Activated CD8-positive, alpha-beta memory T cell treated with anti-CD3 and anti-CD28 coated beads, Interleukin-2, amount 10 ng/mL, durations not matched to agents 7 days and 5 days (primary cell): ENCODE measurements at places on chromosomes 4 and X.

GRCh38 chrX:110703641-110704040 is 92.0 kb downstream of the CHRDL1 start:
- no peaks in the 10 kb centered on the region for H3K4me1 ChIP-seq
- no peaks in the 10 kb centered on the region for H3K27me3 ChIP-seq

DNA sequence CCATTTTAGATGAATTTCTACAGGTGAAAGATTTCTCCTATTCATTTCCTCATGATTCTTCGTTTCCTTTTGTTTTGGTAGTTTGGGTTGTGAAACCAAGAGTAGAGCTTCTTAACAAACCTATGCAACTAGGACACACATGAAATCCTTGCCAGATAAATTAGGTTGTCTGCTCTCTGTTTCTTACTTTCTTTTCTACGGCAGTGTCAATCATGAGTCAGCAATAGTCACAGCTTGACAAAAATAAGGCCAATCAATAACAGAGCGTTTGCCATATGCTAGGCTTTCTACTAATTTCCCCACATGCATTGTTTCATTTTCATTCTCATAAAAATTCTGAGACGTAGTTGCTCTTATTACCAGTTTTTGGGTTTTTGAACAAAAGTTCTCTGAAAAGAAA is 20.3 kb downstream of the CLRN2 start:
- no peak for DNase-seq
- H3K36me3 ChIP-seq: no peaks in the 10 kb centered on the region
- no peak overlapping the region for H3K4me3 ChIP-seq
- H3K27ac ChIP-seq: no peak overlapping the region
- H3K27me3 ChIP-seq: peaks cover 25% of the 10 kb centered on the region
- H3K4me1 ChIP-seq: peaks cover 6% of the 10 kb centered on the region

DNA sequence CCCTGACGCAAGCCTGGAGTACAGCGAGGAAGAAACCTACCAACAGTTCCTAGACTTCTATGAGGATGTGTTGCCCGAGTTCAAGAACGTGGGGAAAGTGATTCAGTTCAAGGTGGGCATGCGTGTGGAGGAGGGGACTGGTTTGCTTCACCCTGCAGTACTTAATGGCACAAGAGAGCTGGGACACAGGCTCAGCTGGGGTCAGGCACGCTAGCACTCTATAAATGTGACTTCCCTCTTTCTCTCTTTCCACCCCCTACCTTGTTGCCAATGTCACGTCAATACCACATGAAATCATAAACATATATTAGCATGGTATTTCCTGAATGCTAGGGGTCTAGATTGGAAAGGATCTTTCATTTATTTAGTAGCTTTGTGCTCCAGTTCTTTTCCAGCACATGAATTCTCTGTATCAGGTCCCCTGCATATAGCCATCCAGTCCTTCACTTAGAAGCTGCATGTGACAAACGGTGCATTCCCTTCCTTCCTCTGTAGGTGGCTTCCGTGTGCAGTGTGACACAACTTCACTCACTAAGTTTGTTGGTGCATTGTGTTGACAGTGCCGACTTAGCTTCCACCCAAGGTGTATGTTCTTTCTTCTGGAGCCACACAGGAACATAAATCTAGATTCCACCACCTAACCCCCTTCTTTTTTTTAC is 25.6 kb downstream of the ZRSR2 start:
- H3K4me3 ChIP-seq: no peak overlapping the region
- no peaks in the 10 kb centered on the region for H3K27me3 ChIP-seq

- no peaks in the 10 kb centered on the region for H3K27me3 ChIP-seq
- no peak overlapping the region for H3K27ac ChIP-seq
- no peaks in the 10 kb centered on the region for H3K36me3 ChIP-seq
- no peak overlapping the region for H3K4me3 ChIP-seq
Observed at GRCh38 chr4:107164962-107165475, 128.9 kb upstream of the DKK2 start.

- DNase-seq: no peak
- no peak overlapping the region for H3K4me3 ChIP-seq
- no peaks in the 10 kb centered on the region for H3K27me3 ChIP-seq
- H3K36me3 ChIP-seq: no peaks in the 10 kb centered on the region
Observed at GRCh38 chr4:180310616-180311015, 1932.6 kb upstream of the TENM3 start.

DNA sequence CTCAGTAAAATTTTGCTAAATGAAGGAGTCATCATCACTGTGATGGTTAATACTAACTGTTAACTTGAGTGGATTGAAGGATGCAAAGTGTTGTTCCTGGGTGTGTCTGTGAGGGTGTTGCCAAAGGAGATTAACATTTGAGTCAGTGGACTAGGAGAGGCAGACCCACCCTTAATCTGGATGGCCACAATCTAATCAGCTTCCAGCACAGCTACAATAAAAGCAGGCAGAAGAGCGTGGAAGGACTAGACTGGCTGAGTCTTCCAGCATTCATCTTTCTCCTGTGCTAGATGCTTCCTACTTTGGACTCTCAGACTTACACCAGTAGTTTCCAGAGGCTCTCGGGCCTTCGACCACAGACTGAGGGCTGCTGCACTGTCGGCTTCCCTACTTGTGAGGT is 21.3 kb upstream of the WDR44 start:
- no peak overlapping the region for H3K27ac ChIP-seq
- no peak overlapping the region for H3K4me3 ChIP-seq
- H3K4me1 ChIP-seq: no peaks in the 10 kb centered on the region
- DNase-seq: no peak

- DNase-seq: peak; percentile 56
- no peaks in the 10 kb centered on the region for H3K36me3 ChIP-seq
- H3K4me3 ChIP-seq: no peak overlapping the region
- no peaks in the 10 kb centered on the region for H3K27me3 ChIP-seq
- no peaks in the 10 kb centered on the region for H3K4me1 ChIP-seq
Observed at GRCh38 chrX:48083212-48083611, 11.8 kb upstream of the ZNF630 start.

DNA sequence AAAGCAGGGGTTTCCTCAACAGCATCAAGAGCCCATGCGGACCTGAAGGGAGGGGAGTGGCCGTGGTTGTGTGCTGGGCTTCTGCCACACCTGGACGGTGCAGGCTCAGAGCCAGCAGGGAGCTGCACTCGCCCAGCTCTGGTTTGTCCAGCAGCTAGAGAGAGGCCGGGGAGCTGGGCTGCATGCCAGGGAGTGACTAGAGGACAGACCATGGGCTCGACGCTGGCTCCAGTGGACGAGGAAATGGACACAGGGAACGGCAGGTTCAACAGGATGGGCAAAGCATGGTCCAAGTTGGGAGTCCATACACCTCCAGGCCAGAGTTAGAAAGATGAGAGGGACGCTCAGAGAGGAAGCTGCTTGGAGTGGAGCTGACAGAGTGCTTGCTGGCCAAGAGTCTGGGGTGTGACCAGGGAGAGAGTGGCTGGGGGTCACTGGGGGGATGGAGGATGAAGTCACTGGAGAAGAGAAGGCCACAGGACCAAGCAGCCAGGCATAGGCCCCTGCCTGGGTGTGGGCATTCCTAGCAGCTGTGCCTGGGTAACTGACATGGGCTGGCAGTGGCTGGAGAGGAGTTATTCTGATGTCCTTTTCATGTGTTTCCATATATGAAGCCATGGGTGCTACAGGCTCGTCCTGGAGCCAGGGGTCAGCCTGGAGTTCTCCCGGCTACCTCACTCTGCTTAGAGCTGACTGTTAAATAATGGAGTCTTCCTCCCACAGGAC is 42.8 kb downstream of the HTT-AS start:
- no peak overlapping the region for H3K27ac ChIP-seq
- no peaks in the 10 kb centered on the region for H3K36me3 ChIP-seq
- DNase-seq: no peak
- peaks cover 21% of the 10 kb centered on the region for H3K27me3 ChIP-seq
- no peaks in the 10 kb centered on the region for H3K4me1 ChIP-seq

GRCh38 chrX:65690057-65690855 is 22.8 kb downstream of the MSN start:
- peak overlapping the region; percentile 73 for H3K27ac ChIP-seq
- H3K4me3 ChIP-seq: no peak overlapping the region
- H3K4me1 ChIP-seq: peaks cover 85% of the 10 kb centered on the region
- no peak for DNase-seq
- peaks cover 41% of the 10 kb centered on the region for H3K36me3 ChIP-seq
- no peaks in the 10 kb centered on the region for H3K27me3 ChIP-seq

DNA sequence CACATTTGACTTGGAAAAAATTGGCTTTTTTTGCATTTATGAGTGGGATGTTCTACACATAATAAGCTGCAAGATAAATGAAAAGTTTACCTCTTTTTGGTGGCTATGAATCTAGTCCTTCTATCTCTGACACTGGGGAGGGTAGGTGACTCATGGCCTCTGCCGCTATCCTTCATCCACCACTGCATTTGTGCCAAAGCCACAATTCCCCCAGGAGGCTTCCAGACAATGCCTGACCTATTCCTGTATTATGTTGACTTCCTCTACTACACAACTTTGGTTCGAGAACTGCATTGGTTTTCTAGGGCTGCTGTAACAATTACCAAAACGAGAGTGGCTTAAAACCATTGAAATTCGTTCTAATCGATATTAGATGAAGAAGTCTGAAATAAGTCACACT is 245.6 kb downstream of the TRAM1L1 start:
- H3K36me3 ChIP-seq: no peaks in the 10 kb centered on the region
- no peak for DNase-seq
- H3K27me3 ChIP-seq: no peaks in the 10 kb centered on the region
- no peak overlapping the region for H3K4me3 ChIP-seq

GRCh38 chr4:159137176-159137575 is 34.3 kb downstream of the RAPGEF2 start:
- H3K27me3 ChIP-seq: no peaks in the 10 kb centered on the region
- peaks cover 7% of the 10 kb centered on the region for H3K36me3 ChIP-seq

DNA sequence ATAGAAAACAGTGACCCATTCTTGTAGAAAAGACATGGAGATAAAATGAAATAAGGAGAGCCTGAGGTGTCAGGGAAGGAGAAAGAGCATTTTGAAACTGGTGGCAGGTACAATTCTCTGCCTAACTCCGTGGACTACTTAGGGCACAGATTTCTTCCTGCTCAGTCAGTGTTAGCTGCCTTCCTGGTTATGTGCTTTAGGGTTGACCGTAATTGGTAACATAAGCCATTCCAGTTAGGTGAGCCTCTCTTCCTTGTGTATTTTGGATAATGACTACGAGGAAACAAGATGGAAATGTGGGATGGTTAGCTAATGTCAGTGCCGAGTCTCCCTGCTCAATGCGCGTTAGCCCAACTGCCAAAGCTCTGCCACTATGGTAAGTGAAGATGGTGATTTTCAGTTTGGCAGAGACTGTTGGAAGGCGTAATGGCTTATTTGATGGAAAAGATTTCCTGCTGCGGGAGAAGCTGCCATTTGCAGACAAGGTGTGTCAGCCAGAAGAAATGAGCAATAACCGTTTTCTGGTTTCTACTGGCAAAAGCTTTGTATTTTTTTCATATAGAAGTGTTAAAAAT is 174.1 kb downstream of the CBR4 start:
- H3K4me3 ChIP-seq: no peak overlapping the region
- H3K27ac ChIP-seq: no peak overlapping the region
- no peak for DNase-seq
- H3K4me1 ChIP-seq: peaks cover 26% of the 10 kb centered on the region
- H3K36me3 ChIP-seq: no peaks in the 10 kb centered on the region
- peaks cover 61% of the 10 kb centered on the region for H3K27me3 ChIP-seq

DNA sequence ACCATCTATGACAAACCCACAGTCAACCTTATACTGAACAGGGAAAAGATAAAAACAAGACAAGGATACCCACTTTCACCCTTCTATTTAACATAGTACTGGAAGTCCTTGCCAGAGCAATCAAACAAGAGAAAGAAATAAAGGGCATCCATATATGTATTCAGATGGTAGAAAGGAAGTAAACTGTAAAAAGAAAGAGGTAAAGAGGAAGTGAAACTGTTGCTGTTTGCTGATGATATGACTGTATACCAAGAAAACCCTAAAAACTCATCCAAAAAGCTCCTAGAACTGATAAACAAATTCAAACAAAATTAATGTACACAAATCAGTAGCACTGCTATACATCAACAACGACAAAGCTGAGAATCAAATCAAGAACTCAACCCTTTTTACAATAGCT is 538.7 kb upstream of the PABPC4L start:
- no peaks in the 10 kb centered on the region for H3K4me1 ChIP-seq
- H3K36me3 ChIP-seq: no peaks in the 10 kb centered on the region
- no peak overlapping the region for H3K4me3 ChIP-seq
- H3K27me3 ChIP-seq: no peaks in the 10 kb centered on the region
- DNase-seq: no peak

DNA sequence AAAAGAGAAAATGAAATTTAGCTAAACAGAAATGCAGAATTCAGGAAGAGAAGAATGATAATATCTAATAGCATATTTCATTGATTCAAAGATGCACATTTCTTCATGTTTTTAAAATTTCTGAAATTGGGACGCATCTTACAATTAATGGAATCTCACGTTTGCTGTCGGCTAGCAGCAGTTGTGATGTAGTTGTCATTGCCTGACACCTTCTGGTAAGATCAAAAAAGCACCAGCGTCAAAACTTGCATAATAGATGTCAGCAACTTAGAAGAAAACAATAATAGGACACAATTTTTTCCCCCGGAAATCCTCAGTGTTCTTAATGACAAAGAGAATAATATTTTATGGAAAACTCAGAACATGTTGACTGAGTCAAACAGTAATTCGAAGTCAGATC is 29.8 kb upstream of the SLC7A3 start:
- no peak overlapping the region for H3K27ac ChIP-seq
- H3K36me3 ChIP-seq: no peaks in the 10 kb centered on the region
- no peaks in the 10 kb centered on the region for H3K4me1 ChIP-seq

DNA sequence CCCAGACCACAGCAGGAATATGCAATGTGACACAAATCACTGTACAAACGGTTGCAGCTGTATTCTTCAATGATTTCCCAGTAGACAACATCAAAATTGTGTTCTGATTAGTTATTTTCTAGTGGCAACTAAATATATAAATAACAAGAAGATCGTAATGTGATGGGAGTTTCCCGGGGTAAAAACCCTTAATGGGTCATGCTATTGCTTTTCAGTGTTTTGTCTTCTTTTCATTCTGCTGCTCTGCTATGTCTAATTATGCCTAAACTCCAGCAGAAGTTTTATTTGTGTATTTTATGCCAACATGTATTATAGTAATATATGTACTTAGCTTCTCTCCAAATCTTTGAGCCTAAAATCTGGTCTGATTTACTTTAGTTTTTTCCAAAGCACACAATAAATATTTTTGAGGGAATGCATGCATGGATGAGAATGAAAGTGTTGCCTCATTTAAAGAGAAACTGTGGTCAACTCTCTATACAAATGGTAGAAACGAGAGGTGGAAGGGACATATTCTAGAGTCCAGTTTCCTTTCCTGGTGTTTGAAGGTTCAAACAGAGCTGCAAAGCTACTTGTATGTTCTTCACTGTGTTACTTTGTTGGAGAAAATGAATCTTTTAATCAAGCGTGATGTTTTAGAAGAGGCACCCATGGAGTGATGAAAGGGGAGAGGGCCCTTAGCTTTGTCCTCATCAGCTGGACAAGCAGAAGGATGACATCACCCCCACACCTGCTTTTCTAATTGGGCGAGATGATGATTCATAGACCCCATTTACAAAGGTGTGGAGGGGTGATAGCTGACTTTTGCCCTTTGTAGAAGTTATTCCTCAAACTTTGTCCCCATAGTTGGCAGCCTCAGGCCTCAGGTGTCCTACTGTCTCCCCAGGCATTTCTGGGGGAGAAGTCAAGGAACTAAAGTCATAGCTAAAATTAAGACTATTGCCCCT is 129.7 kb downstream of the FRAS1 start:
- H3K4me3 ChIP-seq: no peak overlapping the region
- DNase-seq: no peak
- H3K27me3 ChIP-seq: no peaks in the 10 kb centered on the region

GRCh38 chrX:140765043-140765784 is 55.7 kb downstream of the LINC00632 start:
- no peaks in the 10 kb centered on the region for H3K4me1 ChIP-seq
- H3K36me3 ChIP-seq: no peaks in the 10 kb centered on the region
- no peak overlapping the region for H3K27ac ChIP-seq
- H3K27me3 ChIP-seq: peaks cover 16% of the 10 kb centered on the region
